ENCODE measurements at places on chromosomes 11 and 22. TPM values are rescaled to one million over a fixed set of nuclear protein-coding genes. Genes with fewer than 3 reads are reported as not detected.

Gene CBLIF
- total RNA-seq, result not detected

Gene VSTM5
- total RNA-seq, result 0.62 TPM

Gene BACE1
- total RNA-seq, result 23.5 TPM

Gene LDLRAD3
- 5.0 TPM for total RNA-seq

Gene KLHL22
- 45.9 TPM for total RNA-seq

Gene CAVIN3
- 432 TPM for total RNA-seq

Gene CDC42EP2
- total RNA-seq, result 17.2 TPM
